ENCODE measurements at places on chromosomes 3 and 15.

DNA sequence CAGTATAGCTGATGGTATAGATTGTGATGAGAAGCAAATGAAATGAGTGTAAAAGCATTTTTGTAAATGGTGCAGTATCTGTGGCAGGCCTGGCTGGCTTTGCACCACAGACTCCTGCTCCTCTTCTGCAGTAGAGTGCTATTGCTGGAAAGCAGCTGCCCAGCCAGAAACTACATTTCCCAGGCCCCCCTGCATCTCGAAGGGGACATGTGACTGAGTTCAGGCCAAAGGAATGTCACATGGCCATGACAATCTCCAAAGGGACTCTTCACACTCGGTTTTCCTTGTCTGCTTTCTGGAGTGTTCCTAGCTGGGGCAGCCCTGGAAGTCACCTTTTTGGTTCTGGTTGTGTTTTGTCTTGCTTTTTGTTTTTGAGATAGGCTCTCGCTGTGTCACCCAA lies 277.1 kb downstream of the SUCLG2 start:
- DNase-seq, result no peak

DNA sequence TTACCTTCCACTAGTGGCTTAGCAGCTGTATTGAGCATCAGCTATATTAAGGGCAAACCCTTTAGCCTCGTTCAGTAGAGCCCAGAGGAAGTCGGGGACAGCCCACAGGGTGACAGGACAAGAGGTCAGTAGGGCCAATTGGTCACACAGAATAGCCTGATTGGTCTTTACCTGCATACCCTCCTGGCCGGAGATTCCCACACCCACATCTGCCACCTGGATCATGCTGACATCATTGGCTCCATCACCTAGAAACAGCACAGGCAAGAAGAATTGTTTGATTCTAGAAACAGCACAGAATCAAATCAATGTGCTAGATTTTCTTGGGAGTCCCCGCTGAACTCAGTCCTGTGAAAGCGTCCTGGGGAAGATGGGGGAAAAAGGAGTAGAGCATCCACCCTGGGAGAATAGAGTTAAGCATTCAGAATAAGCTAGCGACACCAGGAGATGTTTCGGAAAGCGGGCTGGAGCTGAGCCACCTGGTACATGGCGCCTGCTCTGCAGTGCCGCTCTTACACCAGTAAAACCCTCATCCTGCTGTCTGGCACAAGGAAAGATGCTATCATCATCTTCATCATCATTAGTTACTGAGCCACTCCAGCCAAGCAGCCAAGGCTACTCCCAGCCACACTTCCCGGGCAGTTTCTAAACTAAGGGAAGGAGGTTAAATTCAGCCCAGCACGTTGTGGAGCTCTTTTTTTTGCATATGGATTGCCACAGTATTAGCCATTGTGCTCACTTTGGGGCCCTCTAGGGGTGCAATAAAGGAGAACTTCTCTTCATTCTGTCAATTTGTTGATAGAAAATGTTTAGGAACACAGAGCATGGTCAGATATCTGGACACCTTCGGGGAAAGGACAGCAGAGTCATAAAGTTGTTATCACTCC lies 171.3 kb downstream of the ATP10A start:
- no peak for DNase-seq

DNA sequence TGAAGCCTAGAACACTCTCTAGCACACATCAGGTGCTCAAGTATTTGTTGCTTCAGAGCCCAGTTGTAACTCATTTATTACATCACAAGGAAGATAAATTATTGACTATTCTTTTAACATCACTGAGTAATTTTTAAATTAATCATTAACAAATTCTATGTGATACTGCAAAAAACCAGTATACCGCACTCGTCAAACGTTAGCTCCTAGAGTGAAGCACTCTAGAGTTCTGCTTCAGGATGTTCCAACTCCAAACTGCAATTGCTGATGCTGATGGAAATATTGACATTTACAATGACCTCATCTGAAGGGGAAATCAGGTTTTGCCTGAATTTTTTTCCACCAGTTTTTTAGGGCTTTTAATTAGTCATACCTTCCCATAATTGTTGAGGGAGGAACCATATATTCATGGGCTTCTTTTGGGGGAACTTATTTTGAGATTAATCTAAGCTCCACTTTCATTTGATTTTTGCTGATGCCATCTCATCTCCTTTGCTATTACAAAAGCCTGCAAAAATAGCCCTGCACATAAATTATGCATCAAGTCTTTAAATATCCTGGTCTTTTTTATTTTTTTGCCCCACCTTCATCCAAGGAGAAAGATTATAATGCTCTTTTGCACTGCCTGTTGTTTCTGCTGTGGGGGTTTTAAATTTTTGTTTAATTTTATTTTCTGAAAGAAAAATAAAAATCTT lies 123.0 kb upstream of the STAC start:
- DNase-seq, result no peak

DNA sequence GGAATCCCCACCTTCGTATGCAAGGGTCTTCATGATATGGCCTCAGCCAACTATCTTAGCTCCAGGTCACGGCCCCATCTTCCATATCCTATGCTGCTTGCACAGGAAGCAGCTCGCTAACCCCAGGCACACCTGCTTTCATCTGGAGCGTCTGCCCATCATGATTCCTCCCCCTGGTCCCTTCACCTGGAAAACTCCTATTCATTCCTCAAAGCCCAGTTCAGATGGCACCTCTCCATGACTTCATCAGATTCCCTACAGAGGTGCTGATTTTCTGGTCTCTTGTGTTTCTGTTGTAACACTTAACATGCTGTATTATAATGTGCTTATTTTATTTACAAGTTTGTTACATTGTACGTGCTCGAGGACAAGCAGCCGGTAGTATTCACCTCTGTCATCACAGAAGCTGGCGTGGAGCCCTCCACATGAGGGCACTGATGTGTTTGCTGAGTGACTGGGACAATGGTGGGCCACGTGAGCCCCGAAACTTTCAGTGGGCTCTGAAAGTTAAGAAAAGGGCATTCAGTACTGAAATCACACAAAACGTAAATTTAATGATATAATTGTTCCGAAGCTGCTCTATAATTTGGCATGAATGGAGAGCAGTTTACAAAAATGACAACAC lies 16.2 kb downstream of the MUC20 start:
- no peak for DNase-seq

GRCh38 chr15:77058468-77058867 lies 12.4 kb downstream of the TSPAN3 start:
- DNase-seq, result no peak

DNA sequence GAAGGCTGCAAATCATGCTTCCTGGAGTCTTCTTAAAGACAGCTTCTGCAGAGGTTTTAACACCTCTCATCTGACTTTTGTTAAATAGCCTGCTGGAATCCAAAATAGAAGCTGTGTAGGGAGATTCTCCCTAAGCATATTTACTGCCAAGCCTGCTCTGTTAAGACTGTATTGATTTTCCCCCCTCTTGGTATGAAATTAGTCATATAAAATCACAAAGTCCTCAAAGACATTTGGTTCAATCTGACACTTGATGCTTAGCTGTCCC lies 94.6 kb downstream of the ITPR1 start:
- DNase-seq, result no peak

DNA sequence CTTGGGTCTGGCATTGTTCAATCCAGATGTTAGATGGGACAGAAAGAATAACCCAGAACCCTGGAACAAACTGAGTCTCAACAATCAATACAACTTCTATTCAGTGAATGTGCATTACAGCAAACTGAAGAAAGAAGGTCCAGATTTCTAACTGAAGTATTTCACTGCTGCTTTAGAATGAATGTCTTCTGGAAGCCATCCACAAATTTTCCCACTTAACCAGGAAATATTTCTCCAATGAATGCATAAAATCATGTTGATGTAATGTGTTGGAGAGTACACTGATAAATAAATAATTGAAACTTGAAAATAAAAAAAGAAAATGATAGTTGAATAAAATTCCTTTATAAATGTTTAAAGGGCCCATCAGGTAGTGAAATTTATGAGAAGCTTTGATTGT lies 658.6 kb downstream of the ZBBX start:
- DNase-seq, result no peak

GRCh38 chr3:65318231-65318630 lies 630.4 kb upstream of the ADAMTS9 start:
- DNase-seq, result no peak

GRCh38 chr15:65087873-65088642 lies 11.5 kb downstream of the KBTBD13 start:
- no peak for DNase-seq

- no peak for DNase-seq
These were observed 41.2 kb downstream of the IMPG2 start for GRCh38 chr3:101279162-101279561.

DNA sequence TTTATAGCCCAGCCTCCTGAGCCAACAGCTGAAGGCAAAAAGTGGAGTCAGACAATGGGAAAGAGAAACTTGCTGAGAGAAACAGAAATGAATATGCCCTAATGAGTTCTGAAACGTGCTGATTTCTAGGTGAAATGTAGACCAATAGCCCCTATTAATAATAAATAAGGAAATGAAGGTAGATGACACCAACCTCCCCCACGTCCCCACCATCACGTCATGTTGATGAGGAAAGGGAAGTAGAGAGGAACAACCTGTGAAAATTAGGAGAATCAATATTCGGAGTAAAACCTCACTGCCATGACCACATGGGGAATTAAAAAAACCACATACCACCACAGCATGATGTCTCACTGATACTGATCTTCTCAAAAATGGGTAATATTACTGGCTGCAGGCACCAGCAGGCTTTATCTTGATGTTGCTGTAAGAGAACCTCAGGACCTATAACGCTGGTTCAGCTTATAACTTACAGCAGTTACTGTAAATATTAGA lies 64.0 kb downstream of the KAT2B start:
- no peak for DNase-seq

- no peak for DNase-seq
These were observed 31.6 kb downstream of the PYDC2 start for GRCh38 chr3:191492601-191493000.

- DNase-seq, result no peak
These were observed 60.7 kb upstream of the USP50 start for GRCh38 chr15:50607129-50607528.

DNA sequence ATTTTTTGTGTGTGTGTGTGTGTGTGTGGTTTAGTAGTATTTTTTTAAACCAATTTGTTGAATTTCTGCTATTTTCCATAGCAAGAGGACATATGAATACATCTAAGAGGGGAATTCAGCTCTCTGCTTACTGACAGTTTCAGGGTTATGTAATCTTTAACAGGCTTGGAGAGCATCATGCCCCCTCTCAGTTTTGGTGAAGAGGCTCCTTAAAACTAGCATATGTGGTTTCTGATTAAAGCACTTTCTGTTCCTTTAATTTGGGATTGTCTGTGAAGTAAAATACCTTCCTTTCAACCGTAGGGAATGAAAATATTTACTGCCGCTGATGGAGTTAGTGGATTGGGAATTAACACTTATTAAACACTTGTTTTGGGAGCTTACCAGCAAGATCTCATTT lies 19.4 kb upstream of the NFKBIZ start:
- DNase-seq, result no peak

DNA sequence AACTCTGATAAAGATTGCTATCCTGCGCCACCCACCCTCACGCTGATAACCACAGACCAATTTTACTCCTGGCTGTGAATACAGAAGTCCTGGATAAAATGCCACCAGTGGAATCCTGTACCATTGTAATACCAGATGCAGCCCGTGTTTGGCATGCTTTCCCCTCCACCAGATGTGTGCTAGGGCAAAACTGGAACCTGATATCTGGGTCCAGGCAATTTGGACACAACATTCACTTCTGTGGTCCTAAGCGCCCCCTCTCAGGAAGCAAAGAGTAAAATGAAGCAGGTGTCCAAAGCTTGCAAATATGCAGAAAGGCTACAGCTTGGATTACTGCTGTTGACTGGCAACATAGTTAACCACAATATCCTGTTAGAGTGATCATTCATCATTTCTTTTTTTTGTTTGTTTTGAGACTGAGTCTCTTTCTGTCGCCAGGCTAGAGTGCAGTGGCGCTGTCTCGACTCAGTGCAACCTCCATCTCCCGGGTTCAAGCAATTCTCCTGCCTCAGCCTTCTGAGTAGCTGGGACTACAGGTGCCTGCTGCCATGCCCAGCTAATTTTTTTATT lies 32.8 kb downstream of the LOXL1 start:
- no peak for DNase-seq

DNA sequence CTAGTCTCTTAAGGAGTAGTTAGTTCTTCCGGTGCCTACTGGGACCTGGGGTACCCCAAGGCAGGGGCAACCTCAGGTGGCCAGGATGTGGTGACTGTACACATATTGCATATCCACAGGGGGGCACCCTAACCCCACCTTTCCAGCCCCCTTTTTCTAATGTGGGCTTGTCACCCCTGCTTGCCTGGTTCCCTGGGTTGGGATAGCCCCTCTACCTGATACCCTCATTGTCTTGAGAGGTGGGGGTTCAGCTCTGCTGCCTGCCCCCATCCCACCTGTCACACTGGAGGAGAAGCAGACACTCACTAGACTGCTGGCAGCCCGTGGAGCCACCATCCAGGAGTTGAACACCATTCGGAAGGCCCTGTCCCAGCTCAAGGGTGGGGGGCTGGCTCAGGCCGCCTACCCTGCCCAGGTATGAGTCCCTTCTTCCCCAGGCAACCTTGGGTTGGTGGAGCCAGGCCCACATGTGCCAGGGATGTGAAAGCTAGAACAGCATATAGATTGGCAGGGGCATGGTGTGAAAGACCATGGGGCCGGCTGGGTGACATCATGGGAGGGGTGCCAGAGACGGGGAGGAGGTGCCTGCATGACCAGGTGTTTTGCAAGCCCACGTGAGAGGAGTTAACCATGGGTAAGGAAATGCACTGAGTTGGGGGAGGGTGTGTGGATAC lies 4.0 kb downstream of the GLYCTK start:
- DNase-seq, result no peak

DNA sequence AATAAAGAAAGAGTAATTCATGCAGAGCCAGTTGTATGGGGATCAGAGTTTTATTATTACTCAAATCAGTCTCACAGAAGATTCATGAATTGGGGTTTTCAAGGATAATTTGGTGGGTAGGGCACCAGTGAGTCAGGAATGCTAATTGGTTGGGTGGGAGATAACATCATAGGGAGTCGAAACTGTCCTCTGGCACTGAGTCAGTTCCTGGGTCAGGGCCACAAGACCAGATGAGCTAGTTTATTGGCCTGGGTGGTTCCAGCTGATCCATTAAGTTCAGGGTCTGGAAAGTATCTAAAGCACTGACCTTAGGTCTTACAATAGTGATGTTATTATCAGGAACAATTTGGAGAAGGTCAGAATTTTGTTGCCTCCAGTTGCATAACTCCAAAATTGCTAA lies 998.6 kb upstream of the EPHA6 start:
- DNase-seq, result no peak

DNA sequence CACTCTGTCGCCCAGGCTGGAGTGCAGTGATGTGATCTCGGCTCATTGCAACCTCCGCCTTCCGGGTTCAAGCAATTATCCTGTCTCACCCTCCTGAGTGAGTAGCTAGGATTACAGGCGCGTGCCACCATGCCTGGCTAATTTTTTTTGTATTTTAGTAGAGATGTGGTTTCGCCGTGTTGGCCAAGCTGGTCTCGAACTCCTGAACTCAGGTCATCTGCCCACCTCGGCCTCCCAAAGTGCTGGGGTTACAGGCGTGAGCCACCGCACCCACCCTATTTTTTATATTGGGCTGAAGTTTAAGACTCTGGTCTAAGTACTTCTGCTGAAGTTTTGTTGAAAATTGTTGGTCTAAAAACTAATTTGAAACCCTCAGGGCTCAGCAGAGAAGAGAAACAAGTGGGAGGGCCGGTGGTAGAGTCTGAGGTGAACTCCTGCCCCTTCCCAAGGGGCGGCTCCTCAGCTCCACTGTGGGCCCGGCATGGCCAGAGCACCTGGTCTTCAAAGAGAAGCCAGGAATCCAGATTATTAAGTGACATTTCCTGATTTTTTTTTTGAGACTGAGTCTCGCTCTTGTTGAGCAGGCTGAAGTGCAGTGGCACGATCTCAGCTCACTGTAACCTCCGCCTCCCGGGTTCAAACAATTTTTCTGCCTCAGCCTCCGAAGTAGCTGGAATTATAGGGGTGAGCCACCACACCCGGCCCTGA lies 4.0 kb downstream of the HDAC11 start:
- no peak for DNase-seq

Data from stimulated activated CD8-positive, alpha-beta memory T cell treated with anti-CD3 and anti-CD28 coated beads, Interleukin-4, amount 100 ng/mL, for 4 hours (primary cell).